DMS 273 treated with DMSO at 0.1 percent for 48 hours (cell line): ENCODE measurements at places on chromosomes 4 and X.

GRCh38 chrX:30618160-30618765 lies 35.0 kb upstream of the GK start:
- DNase-seq = no peak

DNA sequence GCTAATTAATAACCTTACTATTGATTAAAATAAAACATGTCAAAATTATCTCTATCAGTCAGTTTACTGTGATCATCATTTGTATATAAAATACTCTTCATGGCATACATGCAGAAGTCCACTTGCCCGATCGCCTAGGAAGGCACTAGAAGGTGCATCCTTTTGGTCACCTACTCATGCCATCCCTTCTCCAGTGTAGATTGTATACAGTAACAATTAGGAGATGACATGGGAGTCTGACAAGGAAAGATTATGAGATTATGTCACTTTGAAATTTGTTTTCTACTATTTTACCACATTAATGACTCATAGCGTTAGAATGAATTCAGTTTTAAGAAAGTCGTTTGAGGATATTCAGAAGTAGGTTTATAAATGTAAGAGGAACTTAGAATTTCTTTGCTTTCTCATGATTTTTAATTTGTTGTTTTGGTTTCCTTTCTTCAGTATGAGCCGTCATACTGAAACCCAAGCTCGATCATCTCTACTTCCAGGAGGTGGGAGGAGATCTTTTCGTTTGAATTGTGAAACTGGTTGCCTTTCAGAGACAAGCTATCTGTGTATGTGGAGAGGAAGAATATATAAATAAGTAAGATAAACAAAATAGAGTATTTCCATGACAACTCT lies 51.1 kb upstream of the UNC5C start:
- DNase-seq = no peak

- DNase-seq = no peak
Observed at GRCh38 chr4:8534611-8535010, 45.6 kb upstream of the GPR78 start.

DNA sequence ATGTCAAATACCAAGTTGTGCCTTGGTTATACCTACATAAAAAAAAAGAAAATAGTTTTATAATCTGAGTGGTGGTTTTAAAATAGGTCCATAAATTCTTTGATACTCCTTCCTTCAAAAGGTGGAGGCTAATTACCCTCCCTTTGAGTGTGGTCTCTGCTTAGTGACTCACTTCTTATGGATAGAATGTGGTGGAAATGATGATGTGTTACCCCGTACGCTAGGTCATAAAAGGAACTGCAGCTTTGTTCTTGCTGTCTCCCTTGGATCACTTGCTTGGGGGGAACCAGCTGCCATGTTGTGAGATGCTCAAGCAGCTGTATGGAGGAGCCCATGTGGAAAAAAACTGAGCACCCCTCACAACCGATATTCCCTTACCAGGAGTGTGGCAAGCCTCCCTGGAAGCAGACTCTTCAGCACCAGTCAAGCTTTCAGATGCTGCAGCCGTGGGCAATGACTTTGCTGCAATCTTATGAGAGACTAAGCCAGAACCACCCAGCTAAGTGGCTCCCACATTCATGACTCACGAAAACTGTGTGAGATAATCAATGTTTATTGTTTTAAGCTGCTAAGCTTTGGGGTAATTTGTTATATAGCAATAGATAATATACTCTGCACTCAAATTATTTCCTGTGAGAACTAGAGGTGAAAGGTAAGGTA lies 195.0 kb upstream of the GATB start:
- DNase-seq = no peak
